ENCODE measurements at places on chromosomes 1 and 21.
A peak's percentile ranks its signal among the peaks of the same experiment; 100 is the strongest.

DNA sequence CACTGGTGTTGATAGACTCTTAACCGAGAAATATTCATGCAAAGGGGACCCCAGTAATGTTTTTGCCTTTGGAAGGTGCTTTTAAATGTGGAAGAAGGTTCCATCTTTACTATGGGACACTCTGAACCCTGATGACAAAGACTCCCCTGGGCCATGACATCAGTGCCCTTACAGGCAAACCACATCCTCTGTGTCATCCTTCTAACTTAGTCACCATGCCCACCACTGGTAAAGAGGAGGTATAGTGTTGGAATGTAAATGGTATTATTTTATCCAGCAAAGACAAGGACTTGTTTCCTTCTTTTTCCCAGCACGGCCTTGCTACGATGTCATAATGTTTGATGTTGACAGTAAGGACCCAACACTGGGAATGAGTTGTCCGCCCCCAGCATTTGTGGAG is 12.6 kb downstream of the METTL13 start:
- DNase-seq = no peak

- DNase-seq = no peak
These were observed 175.8 kb downstream of the TYW3 start for GRCh38 chr1:74908797-74909196.

DNA sequence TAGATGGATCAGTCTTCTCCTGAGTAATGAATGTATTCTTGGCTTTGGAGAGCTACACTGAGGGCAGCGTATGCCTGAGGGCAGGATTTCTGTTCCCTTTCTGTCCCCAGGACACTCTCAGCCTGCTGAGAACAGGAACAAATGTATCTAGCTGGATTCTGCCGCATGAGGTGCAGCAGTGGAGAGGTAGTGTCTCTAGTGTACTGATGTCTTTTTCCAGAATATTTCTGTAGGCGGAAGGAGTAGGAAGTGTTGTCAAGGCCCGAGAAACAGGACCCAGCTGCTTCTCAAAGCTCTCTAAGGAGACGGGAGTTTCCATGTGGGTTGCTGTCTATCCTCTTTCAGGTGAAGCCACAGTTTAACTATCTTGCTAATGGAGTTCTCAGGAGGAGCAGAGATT is 65.5 kb downstream of the MT1HL1 start:
- no peak for DNase-seq

DNA sequence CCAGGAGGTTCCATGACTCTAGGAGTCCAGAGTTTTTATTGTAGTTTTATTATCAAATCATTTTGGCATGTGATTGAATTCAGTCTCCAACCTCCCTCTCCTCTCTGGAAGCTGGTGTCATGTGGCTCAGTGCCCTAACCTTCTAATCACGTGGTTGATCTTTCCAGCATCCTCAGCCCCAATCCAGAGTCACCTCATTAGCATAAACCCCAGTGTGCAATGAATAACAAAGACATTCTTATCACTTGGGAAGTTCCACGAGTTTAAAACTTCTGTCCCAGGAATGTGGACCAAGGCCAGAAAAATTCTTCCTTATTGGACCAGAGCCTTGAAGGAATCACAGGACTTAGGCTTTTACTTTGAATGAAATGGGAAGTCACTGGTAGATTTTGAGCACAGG is 52.2 kb downstream of the KIRREL1 start:
- peak; percentile 54 for DNase-seq

GRCh38 chr1:197884173-197884572 is 18.3 kb upstream of the C1orf53 start:
- no peak for DNase-seq

- no peak for DNase-seq
These were observed 3.8 kb upstream of the MUL1 start for GRCh38 chr1:20511518-20512428.

DNA sequence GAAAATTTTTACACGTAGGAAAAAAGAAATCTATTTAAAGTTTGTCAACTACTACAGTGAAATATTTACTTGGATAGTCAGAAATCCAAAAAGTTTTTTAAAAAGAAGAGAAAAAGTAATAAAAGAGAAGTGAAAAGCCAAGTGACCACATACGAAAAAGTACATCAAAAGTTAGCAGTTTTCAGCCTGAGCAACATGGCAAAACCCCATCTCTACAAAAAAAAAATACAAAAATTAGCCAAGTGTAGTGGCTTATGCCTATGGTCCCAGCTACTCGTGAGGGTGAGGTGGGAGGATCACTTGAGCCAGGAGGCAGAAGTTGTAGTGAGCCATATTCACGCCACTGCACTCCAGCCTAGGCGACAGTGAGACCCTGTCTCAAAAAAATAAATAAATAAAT is 5.2 kb upstream of the MR1 start:
- DNase-seq = no peak

All from HAP-1 (cell line).